ENCODE measurements at places on chromosomes 4 and X.

- no peak for DNase-seq
Measured at GRCh38 chr4:87843936-87844335, 11.2 kb downstream of the MEPE start.

DNA sequence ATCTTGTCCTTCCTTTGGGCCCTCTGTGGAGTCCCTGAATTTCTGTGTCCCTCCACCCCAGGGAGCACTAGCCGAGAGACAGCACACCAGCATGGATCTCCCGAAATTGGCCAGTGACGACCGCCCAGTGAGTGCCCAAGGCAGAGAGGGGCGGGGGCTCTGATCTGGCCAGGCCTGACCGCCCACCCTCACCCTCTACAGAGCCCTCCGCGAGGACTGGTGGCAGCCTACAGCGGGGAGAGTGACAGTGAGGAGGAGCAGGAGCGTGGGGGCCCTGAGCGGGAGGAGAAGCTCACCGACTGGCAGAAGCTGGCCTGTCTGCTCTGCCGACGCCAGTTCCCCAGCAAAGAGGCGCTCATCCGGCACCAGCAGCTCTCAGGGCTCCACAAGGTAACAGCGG is 8.4 kb upstream of the UBA1 start:
- DNase-seq = no peak

DNA sequence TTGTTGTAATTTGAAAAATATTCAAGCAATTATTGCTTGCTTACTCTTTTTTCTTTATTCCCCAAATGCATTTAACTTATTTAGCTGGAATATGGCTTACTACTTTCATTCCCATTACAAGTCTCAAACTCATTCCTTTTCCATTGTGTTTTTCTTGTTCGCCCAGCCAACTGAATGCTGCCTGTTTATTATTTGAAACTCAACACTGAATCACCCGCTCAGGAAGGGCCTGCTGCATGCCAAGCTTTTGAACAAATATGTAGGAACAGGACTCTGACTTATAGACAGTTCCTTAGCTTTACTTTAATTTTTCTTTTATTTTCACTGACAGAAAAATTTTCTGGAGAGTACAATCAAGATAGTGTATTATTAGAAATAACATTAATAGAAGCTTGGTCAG is 12.9 kb downstream of the PCDH18 start:
- DNase-seq = no peak

GRCh38 chr4:48667148-48667547 is 112.9 kb downstream of the FRYL start:
- no peak for DNase-seq

- DNase-seq = no peak
Measured at GRCh38 chr4:8461616-8462015, 21.0 kb downstream of the TRMT44 start.

Measured in immature natural killer cell (primary cell).